ENCODE measurements at places on chromosomes 4 and X. TPM values are rescaled to one million over a fixed set of nuclear protein-coding genes. Genes with fewer than 3 reads are reported as not detected.

Gene ZNF81
- 4.4 TPM for total RNA-seq

Gene ADH1A
- total RNA-seq: not detected

Gene CT55
- total RNA-seq: not detected

Gene SHROOM4
- 6.1 TPM for total RNA-seq

Gene FAAH2
- total RNA-seq: 22.2 TPM

DNA sequence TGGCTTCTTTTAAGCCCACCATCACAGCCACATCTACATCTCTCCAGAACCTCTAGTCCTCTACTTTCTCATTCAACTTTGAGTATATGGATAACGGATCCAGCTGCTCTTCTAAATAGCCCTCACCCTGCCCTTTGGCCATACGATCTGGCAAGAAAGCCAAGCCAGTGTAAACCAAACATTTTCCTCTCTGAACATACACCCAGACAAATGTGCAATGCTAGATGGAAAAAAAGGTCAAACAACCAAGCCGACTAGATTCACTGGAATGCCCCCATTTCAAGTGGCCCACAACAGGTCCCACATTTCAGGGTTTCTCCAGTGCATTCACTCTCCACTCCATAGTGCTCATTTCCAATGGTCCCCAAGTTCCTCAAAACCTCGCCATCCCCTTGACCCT is 24.0 kb downstream of the USP46 start:
- DNase-seq: no peak

DNA sequence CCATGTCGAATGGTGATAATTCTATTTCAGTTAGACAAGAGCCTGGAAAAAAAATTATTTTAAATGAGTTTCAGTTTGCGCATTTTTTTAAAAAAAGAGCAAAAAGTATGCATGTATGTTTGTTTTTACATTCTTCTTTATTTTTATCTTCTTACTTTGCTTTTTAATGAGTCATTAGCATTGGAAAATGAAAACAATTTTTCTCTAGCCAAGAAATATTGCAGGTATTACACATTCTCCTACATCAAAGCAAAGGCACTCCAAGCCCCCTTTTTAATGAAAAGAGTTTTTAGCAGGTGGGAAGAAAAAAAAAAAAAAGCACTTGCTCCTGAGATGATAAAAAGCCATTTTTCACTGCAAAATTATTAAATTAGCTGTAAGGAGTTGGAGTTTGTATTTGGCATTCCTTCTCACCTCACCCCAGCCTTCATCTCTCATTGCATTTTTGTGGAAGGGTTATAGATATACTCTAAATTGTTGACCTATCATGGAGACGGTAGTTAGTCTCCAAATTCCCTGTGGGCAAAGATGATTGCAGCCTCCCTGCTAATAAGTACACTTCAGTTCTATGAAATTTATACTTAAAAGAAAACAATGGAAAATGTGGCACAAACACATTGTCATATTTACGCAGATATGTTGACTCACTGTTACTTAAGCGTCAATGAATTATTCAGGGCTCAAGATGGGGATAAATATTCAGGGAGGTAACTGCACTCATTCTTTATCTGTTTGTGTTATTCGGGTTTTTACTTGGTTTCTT is 43.8 kb downstream of the PALLD start:
- DNase-seq: no peak

- no peak for DNase-seq
Measured at GRCh38 chr4:36333303-36333877, 52.0 kb downstream of the DTHD1 start.

GRCh38 chr4:24003496-24003895 is 113.6 kb upstream of the PPARGC1A start:
- no peak for DNase-seq

DNA sequence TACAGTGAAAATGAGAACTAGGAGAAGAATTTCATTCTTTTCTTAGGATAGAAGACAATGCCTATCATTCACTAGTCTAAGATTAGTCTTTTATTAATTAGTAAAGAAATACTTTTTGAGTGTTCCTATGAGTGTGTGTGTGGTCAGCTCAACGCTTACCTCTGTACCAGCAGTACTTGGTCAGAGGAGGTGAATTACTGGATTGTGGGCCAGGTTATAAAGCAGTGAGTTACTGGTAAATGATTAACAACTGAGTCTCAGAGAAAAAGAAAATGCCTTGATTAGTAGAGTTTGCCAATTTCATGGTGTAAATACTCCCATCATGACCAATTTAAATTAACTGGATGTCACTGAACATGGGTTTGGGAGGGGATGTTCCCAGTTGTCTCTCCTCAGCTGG is 444.6 kb downstream of the STIM2 start:
- no peak for DNase-seq

- no peak for DNase-seq
Measured at GRCh38 chr4:62549601-62550000, 1349.5 kb downstream of the ADGRL3 start.

DNA sequence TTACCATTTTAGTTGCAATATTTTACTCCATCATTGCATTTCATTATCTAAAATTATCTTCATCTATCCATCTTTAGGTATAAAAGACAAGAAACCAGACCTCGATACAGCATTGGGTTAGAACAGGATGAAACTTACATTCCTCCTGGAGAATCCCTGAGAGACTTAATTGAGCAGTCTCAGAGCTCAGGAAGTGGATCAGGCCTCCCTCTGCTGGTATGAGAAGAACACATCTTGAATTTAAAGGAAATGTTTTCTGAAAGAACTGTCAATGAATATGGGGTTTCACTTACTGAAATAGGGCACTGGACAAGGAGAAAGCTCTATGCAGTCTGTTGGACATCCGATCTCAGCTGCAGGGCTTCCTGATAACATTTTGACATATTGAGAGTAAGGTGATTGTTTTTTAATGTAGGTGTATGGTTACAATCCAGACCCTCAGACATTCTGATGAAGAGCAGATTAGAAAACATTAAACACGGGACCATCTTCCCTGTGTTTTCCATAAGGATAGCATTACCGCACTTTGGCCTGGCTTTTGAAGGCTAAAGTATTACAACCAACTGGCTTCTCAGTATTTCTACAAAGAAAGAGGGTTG is 367.2 kb downstream of the BMPR1B start:
- no peak for DNase-seq
